Activated CD4-positive, alpha-beta memory T cell treated with anti-CD3 and anti-CD28 coated beads, Interleukin-2, amount 10 ng/mL, durations not matched to agents 7 days and 5 days (primary cell): ENCODE measurements at places on chromosomes 3 and 15. TPM values are rescaled to one million over a fixed set of nuclear protein-coding genes. Genes with fewer than 3 reads are reported as not detected.

Gene ECE2
- total RNA-seq, result not detected

Gene LAMB2
- total RNA-seq, result not detected

Gene CRABP1
- total RNA-seq, result not detected

Gene RAB11A
- total RNA-seq, result 192 TPM

- no peak for DNase-seq
Measured at GRCh38 chr3:166351461-166351860, 514.2 kb upstream of the BCHE start.

DNA sequence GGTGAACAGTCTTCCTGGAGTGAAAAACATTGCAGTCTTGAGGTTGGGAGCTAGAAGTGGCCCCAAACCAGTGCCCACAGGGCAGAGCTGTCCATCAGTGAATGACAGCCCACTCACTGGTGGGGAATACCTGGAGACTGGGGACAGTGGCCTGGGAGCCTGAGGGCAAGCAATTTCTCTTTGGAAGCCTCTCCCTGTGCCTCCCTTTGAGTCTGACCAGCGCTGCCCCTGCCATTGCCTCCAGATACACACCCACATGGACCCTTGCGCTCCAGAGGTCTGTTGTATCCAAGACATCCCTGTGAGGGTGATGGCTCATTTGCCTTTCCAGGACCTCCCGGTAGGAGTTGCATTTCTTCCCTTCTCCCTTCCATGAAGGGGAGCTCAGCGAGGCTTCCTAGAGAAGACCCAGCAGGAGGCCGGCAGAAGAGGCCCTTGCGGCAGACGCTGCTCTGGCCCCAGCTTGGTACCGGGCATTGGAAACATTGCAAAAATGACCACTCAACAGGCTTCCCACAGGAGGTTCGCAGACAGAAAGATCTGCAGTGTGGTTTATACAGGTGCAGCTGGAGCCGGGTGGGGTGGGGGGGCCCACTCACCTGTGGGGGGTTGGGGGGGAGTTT lies 38.5 kb downstream of the KLF13 start:
- no peak for DNase-seq
